ENCODE measurements at places on chromosomes 16 and 17.

DNA sequence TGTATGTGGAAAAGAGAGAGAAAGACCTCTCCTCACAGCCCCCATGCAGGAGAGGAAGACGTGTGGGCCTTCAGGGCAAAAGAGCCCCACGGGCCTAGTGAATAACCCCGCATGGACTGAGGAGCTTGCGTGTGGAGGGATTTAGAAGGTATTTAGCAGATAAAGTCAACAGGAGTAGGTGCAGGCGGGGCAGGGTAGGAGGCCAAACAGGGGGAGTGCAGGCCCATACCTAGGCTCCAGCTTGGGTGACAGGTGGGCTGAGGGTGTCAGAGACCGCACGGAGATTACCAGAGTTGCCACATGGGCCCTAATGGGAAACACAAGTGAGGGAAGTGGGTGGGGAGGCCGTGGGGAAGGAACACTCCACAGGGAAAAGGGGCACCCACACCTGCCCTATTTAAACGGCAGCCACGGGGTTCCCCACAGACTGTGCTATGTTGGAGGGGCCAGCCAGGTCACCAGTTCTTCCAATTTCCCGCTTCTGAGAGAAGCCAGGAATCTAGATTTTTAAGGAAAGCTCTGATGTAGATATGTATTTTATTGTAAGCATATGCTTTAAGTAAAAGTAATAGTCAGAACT is 8.2 kb upstream of the CNGB1 start:
- DNase-seq = no peak

DNA sequence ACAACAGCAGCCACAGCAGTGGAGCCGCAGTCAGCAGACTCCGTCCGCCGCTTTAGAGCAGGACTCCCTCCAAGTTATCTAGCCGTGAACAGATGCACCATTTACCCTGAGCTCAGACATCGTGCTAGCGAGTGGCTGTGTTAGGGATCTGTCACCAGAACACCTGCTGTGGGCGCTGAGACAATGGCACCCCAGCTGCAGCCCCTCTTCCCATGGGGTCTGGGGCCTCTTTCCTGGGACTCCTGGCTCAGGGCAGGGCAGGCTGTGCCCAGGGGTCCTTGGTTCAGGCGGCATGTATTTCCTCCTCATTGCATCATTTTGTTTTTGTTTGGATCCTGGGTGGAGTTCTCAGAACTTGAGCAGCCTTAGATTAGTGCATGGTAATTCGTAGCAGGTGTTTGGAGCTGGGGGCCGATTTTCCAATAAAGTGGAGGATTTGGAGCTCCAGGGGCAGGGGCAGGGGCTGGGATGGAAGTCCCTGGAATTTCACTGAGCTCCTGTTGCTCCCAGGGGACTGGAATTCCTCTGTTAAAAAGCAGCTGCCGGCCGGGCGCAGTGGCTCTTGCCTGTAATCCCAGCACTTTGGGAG is 23.4 kb downstream of the NMRAL1 start:
- DNase-seq = no peak

- no peak for DNase-seq
Measured at GRCh38 chr16:49189286-49189685, 92.4 kb downstream of the CBLN1 start.

DNA sequence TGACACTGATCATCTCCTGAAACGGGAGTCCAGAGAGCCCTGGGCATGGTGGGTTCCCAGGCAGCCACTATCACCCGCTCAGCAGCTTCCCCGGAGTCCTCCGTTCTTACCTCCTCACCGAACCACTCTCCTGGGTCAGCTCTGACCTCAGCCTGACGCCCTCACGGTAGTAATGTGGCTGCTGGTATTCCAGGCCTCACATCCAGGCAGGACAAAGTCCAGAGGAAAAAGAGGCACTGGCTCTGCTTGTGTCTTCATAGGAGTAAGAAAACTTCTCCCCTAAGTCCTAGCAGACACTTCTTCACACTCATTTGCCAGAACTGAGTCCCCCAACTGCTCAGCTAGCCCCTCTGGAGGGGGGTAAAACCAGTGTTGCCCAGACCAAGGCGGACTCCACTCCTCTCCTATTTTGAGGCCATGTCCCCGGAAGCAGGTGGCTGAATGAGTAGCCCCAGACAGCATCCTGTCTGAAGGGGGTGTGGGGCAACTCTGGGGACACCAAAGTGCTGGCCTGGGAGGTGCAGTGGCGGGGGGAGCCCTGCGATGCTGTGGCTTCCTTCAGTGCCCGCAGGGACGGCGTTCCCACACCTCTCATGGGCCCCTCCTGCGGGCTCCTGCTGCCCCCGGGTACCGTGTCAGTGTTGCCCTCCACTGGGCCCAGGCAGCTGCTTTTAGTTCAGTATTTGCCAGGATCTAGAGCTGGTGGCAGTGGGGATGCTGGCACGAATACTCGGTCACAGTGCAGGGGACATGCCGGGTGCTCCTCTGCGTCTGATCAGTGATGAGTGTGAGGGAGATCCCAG is 5.4 kb downstream of the FSCN2 start:
- no peak for DNase-seq

DNA sequence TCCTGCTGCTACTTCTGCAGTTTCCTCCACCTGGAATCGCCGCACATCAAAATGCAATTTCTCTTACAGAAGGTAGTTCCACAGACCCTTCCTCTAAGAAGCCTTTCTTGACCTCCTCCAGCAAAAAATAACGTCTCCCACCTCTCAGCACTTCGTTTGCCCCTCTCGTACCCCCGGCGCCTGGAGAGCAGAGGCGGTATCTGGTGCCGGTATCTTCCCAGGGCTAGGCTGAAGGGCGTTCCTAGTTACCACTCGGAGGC is 482 bp downstream of the DCTPP1 start:
- no peak for DNase-seq

GRCh38 chr16:63422715-63423114 is 1386.5 kb upstream of the CDH8 start:
- no peak for DNase-seq
